Putamen (tissue), 1 donor: ENCODE measurements at places on chromosomes 5 and 9.

DNA sequence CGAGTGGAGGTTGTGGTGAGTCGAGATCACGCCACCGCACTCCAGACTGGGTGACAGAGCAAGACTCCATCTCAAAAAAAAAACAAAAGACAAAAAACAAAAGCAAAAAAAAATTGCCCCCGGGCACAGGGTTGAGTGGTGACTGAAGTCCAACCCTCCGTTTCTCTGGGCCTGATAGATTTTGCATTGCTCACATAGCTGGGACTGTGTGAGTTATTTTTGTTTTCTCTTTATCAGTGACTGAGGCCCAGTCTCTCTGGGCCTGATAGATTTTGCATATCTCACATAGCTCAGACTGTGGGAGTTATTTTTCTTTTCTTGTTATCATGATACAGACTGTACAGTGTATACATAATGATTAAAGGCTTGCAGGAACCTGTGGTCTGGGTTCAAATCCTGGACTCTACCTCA lies 2.6 kb upstream of the SLC28A3 start:
- DNase-seq, result no peak

DNA sequence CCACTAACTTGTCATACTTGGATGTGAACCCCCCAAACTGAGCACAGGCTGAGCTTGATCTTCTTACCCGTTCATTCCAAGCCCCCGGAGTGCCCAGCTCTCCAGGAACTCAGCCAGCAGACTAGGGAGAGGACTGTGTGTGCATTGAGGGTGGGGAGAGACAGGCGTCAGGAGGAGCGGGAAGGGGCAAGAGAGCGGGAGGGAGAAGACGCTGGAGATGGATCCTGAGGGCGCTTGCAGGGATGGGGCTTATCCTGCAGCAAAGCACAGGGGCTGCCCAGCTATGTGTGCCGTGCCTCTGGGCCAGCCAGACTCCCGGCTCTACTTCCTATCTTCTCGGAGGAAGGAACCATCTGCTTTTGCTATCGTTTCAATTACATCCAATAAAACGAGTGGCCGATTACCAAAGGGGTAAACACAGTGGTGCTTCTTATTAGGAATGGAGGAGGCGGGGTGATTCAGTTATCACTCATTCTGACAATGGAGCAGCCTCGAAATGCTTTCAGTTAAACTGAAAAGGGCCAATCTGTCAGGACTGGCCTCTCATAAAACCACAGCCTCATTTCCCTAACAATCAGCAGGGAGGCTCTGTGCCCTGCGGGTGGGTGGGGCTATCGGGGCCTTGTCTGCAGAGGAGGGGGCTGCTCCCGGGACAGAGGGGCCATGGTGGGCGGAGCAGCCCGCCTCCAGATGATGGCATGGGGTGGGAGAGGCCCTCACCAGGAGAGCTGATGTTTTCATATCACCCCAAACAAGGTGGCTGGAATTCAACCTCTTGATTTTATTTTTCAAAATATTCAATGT lies 168.2 kb downstream of the DAB2IP start:
- DNase-seq, result no peak

- no peak for DNase-seq
Measured at GRCh38 chr9:34145165-34145564, 18.7 kb upstream of the DCAF12 start.

DNA sequence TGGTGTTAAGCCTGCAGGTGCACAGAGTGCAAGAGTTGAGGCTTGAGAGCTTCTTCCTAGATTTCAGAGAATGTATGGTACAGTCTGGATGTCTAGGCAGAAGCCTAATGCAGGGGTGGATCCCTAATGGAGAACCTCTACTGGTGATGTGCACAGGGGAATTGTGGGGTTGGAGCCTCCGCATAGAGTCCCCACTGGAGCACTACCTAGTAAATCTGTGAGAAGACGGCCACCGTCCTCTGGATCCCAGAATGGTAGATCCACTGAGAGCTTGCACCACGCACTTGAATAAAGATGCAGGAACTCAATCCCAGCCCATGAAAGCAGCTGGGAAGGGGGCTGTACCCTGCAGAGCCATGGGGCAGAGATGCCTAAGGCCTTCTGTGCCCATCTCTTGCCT lies 699.4 kb upstream of the FAM174A start:
- no peak for DNase-seq

GRCh38 chr5:13107537-13107936 lies 837.0 kb downstream of the DNAH5 start:
- no peak for DNase-seq
